ENCODE measurements at places on chromosomes 11 and 22.

DNA sequence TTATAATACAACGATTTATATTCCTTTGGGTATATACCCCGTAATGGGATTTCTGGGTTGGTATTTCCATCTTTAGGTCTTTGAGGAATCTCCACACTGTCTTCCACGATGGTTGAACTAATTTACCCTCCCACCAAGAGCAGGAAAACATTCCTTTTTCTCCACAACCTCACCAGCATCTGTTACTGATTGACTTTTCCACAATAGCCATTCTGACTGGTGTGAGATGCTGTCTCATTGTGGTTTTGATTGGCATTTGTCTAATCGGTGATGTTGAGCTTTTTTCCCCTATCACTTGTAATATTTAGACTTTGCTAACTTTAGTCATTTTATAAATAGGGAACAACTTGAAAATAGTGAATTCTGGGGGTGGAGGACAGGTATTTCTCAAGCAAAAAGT is 58.1 kb downstream of the PPFIA1 start:
- DNase-seq: no peak

DNA sequence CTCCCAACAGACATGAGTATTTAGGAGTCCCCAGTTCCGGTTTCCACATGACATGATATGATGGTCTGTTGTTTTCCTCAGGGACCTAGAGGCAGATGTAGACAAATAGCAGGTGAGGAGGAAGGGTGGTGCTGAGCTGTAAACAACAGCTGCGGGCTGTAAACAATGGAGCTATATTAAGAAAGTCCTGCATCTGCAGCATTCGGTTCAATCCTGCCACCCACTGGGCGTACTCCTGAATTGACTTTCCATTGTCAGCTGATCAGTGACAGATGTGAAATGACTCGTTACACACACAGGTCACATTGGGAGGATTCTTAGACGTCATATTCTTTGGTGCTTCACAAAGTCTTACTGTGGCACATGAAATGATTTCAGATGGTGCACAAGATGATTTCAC is 26.8 kb upstream of the RAG1 start:
- no peak for DNase-seq

DNA sequence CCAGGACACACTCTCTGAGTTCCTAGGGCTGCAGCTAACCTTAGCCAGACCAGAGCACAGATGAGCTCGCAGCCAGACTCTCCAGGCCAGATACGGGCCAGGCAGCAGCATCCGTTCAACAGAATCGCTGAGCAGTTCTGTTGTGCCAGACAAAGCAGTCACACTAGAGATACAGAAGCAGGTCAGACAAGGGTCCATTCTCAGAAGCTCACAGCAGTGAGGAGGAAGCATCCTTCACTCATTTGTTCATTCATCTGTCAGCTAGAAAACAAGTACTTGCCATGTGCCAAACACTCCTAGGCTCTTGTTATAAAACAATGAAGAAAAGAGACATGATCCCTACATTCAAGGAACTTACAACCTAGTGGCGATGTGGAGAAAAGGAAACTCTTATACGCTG is 2.6 kb downstream of the LMO2 start:
- no peak for DNase-seq

GRCh38 chr22:19666673-19667593 is 47.4 kb upstream of the SEPTIN5 start:
- DNase-seq: no peak

- no peak for DNase-seq
Measured at GRCh38 chr11:75245356-75246005, 4.9 kb downstream of the TPBGL start.

DNA sequence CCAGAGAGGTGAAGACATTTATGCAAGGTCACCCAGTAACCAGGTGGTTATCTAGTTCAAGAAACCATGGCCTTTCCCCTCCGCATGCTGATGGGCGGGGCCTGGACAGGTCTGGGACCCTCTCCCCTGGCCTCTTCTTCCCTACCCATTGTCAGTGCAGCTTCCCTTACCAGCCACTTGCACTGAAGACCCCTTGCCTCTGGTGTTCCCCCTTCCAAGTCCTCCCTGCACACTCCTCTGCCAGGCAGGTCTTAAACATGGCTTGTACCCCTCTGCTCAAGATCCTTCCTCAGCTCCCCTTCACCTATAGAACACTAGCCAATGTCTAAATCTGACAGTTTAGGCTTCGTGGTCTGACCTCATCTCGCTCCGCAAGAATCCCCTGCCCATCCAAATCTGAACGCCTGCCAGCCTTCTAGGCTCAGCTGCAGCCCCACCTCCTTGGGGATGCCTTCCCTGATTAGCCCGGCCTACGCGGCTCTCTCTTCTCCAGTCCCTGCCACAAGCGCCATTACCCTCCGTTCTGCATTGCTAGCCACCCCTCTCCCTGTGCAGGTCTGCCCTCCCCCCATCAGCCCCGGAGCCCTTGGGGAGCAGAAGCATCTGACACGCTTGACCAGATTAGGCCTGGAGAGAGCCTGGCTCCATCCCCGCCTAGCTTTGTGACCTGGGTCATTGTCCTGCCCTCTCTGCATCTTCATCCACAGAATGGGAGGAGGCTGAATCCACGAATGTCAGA is 213.8 kb downstream of the DSCAML1 start:
- no peak for DNase-seq

DNA sequence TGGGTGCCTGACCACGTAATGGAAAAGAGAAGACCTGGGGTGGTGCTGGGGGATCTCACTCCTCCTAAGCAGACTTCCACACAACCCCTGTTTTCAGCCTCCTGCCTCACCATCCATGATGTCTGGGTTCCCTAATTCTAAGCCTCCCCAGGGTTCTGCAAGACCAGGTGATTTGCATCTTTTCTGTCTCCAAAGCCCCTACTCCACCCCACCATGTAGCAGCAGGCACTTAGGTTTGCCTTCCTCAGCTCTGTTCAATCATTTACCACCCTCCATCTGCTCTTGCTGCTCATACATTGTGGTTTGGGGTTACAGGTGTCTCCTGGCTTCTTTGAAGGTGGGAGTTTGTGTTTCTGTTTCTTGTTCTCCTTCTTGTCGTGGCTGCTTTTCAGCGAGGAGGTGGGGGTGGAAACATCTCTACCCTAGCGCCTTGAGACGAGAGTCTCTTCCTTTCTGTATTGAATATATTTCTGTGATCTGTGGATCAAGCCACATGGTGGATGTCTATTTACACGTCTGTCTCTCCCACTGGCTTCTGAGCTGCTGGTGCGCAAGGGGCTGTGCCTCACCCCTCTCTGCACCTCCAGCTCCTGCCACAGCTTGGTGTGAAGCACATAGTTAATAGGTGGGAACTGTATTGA is 6.6 kb upstream of the SSTR3 start:
- DNase-seq: no peak

GRCh38 chr11:95239871-95240649 is 9.1 kb upstream of the SESN3 start:
- no peak for DNase-seq

DNA sequence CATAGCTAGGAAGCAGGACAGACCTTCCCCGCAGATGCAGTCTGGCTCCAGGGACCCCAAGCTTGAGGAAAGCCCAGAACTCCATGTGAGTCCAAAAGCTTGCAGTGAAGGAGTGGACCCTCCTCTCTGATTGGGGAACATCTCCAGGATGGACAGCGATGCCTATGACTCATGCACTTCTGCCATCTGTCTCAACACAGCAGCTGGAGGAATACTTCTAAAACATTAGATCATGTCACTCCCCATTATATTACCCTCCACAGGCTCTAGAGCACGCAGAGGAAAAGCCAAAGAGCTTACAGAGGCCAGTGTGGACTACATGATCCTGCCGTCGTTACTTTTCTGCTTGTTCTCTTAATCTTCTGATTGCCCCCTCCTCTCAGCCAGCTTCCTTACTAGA is 605.7 kb downstream of the INSC start:
- no peak for DNase-seq

- DNase-seq: no peak
Measured at GRCh38 chr11:29405305-29405704, 611.5 kb downstream of the KCNA4 start.

GRCh38 chr11:30758012-30758411 is 171.9 kb upstream of the MPPED2 start:
- DNase-seq: no peak

DNA sequence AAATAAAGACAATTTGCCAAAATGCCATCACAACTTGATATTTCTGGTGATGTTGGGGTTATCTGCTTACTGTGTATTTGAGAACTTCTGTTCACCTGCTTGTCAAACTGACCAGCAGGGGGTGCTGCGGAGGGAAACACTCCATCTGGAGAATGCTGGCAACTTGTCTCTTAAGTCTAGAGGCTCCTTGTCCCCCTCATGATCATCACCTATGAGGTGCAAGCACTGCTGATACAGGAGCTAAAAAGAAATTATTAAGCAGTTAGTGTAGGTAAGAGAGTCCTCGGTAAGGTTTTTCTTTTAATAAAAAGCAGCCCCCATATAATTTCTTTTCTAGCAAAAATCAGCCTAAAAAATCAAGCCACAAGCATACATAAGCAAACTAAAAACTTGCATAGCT is 32.7 kb upstream of the GLYATL1B start:
- no peak for DNase-seq

DNA sequence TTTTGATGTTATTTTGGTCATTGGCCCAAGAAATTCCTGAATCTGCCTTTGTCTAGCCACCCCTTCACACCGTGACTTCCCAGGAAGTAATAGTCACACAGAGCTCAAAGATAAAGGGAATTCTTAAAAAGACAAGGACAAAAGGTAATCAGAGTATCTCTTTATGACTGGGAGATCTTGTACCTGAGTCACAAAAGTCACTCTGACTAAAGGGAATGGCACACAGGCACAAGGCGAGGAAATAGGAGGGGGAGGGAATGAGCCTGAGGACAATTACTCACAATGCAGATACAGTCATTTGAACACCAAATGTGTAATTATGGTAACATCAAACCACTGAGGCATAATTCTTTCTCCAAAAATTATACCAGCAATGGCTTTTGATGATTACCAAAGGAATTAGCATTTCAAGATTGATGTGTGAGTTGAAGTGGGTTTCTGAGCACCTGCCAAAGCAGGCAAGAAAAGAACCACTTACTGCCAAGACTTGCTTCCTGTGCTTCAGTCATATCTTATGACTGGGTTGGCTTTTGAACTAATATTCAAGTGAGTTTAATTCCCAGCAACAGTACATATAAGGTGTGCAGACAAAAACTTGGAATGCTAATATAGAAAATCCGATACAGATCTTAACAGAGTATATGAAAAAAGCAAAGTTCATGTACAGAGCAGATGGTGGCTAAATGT is 856.4 kb downstream of the LRRC4C start:
- DNase-seq: no peak

GRCh38 chr11:92308366-92308765 is 83.7 kb downstream of the FAT3 start:
- DNase-seq: no peak

GRCh38 chr11:73784080-73784634 is 3.5 kb upstream of the MRPL48 start:
- peak; percentile 27 for DNase-seq

DNA sequence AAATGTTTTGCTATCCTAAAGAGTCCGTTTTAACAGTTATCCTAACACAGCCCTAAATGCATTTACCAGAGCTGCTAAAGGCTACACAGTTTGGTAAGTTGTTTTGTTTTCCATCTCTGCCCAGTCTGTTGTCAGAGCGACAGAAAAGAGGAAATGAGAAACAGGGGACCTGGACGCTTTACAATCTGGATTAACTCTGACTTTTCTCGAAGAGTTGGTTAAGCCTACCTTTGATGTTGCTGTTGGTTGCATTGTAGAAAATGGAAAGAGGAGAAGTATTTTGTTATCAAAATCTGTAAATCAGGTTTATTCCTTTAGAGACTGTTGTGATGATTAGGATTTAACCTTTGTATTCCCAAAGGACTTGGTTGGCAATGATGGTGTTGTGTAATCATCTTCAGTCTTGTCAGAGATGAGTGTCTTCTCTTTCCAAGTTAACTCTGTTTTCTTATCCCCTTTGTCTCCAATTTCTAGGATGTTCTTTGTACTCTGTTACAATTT is 481 bp downstream of the ANGPTL5 start:
- DNase-seq: no peak

- DNase-seq: no peak
Measured at GRCh38 chr11:118240999-118241763, 11.0 kb downstream of the MPZL3 start.

DNA sequence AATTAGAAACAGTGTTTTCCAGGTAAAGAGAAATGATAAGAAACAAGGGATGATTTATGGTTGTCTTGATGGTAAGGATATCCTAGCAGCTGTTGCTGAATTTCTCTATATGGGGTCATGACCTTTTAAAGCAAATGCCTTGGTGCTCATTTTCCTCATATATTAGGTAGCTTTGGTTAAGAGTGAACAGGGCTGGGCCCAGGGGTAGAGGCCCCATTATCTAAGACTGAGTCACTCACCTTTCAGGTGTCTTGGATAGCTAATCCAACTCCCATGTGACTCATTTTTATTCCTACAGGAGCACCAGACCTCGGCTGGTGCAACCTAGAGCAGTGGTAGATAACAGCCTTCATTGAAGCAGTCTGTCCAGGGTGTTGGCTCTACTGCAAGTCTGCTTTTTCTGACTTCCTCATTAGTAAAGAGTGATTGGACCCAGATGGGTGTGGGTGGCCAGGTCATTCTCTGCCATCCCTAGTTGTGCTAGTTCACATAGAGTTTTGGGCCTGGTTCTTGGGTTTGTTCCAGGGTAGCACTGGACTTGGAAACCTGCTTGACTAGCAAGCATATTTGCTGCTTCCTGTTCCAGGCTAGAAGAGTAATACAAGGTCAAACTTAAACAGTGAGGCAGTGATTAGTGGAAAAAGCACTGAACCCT is 37.4 kb downstream of the CTNND1 start:
- DNase-seq: no peak

DNA sequence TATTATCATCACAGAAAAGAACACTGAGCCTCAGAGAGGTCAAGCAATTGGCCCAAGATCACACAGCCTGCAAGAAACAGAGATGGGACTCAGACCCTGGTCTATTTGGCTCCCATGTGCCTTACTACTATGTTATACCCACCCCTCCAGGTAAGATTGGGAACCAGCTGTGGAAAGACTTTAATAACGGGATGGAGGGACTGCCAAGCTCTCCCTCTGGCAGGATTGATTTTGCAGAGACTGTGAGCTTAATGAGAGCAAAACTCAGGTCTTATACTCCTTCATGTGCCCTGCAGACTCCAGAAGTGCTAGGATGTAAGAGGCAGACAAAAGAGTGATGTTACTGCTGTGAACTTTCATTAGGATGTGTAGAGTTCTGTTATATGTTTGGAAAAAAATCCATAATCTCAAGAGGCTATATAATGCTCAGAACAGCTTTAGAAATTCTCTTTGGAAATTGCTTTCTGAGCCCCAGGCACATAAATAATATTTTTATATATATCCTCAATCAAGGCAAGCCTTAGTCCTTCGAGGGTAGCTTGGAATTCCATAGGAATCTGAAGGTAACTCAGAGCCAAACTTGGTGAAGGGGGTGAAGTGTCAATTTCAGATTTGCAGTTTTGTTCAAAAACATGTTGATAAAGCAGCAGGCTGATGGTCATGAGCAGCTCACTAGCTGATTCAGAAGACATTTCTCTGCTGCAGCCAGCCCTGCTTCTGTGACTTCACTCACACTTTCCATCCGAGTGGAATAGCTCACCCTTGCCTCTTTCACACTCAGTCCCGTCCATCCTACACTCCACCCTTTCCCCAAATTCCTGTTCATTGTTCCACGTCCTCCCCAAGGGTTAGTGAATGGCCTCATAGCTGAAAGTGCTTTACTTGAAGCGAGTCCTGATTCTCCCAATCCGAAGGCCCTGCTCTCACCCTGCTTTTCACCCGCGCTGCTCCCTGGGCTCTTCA is 188.8 kb downstream of the SNX19 start:
- no peak for DNase-seq

Data from HuH-7.5 (cell line).